ENCODE measurements at places on chromosomes 5 and 9.

DNA sequence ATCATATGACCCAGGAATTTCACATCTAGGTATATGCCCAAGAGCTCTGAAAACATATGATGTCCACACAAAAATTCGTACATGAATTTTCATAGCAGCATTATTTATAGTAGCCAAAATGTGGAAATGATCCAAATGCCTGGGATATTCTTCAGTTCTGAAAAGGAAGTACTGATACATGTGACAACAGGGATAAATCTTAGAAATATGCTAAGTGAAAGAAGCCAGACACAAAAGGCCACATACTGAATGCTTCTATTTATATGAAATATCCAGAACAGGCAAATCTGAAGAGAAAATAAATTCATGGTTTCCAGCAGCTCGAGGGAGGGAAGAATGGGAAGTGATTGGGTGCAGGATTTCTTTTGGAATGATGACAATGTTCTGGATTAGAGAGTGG, 16.8 kb upstream of the ZBTB43 start:
- no peak for DNase-seq

DNA sequence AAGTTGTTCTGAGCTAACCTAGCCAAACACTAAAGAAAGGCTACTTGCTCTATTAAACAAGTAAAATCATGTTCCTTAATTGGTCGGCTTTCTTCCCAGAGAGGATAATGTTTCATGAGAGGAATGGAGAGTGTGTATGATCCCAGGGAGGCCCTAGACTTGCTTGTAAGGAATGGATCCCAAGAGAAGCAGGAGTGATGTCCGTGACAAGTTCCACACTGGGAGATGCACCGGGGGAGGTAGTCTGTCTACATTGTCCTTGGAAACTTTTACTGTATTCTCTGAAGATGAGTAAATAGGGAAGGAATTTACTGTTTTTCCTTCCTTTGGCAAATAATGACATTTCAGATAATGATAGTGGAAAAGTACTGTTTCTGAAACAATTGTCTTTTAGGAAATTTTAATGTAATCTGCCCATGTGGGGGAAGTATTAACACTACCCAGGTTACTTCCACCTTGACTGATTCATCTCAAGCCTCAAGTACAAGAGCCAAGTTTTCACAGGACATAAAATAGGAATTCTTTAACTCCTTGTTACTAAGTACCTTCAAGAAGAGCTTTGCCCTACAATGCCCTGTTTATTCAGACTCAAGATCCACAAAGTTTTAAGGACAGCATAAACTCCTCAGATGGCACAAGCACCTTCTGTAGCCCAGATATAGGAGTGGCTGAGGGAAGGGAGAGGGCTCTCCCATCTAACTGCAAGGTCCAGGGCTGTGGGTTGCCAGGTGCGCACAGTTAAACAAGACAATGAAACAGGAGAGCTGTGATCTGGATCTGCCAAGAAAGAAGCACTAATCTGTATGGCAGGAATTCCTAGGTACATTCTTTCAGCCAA, 152.1 kb downstream of the GNA14 start:
- no peak for DNase-seq

DNA sequence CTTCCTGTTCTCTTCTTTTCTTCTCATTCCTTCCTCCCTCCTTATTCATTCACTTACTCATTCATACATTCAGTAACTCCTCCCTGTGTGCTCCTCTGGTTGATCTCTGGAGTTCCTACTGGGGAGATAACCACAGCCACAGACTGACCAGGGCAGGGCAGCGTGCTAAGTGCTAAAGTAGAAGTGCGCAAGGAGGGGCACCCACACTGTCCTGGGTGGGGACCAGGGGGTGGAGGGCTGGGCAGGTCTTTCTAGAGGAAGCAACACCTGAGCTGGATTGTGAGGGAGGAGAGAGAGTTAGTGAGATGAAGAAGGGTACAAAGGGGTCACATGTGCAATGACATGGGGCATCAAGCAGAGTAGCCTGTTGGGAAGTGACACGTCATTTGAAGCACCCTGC, 13.8 kb downstream of the ENHO start:
- DNase-seq, result no peak

DNA sequence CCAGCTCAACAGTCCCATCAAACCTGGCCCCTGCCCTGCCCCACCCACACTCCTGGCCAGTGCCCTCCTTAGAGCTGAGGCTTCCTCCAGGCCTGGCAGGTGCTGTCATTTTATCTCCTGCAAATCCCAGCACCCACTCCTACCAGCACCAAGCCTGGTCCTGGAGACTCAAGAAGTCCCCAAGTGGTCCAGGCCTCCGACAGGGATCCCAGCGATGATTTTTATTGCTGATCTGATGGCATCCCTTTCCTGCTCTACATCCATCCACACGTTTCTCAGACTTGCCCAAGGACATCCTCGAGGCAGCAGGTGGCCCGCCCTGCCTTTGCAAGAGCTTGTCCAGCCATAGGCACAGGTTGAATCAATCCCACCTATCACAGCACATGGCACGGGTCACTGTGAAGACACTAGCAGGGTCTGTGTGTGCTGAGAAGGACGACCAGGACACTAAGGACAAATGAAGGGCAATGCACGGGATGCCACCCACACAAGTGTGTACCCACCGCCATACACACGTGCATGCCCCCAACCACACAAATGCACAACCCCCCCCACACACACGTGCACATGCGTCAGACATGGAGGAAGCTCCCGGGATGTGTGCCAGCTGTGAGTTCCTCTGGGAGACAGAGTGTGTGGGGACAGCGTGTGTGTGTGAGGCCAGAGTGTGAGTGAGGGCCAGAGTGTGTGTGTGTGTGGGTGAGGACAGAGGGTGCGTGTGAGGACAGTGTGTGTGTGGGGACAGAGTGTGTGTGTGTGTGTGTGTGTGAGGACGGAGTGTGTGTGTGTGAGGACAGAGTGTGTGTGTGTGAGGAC, 62.4 kb upstream of the UBAC1 start:
- no peak for DNase-seq

DNA sequence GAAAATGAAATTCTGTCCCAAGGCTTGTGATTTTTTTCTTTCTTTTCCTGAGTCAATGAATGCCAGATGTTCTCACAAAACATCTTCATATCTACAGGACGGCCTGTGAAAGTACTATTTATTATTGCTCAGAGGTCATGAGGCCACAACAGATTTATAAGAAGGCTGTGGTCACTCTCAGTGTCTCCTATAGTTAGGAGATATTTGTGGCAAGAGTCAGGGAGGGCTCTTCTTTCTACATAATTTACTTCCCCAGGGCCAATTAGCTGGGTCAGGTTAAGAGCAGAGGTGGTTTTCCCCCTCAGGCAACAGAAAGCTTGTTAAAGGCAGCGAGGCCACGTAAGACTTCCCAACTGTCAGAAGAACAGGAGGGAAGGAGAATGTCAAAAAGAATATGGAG, 248.7 kb downstream of the SLIT3 start:
- no peak for DNase-seq
